ENCODE measurements at places on chromosomes 4 and X.

GRCh38 chrX:13080128-13080795 lies 35.8 kb upstream of the FAM9C start:
- H3K27me3 ChIP-seq = no peaks in the 10 kb centered on the region
- no peak for DNase-seq
- H3K27ac ChIP-seq = no peak overlapping the region
- no peaks in the 10 kb centered on the region for H3K36me3 ChIP-seq
- no peak overlapping the region for H3K4me3 ChIP-seq

GRCh38 chrX:11474576-11474975 lies 181.4 kb downstream of the AMELX start:
- no peaks in the 10 kb centered on the region for H3K27me3 ChIP-seq
- H3K27ac ChIP-seq = no peak overlapping the region
- no peak overlapping the region for H3K4me3 ChIP-seq
- no peaks in the 10 kb centered on the region for H3K4me1 ChIP-seq
- H3K36me3 ChIP-seq = no peaks in the 10 kb centered on the region

DNA sequence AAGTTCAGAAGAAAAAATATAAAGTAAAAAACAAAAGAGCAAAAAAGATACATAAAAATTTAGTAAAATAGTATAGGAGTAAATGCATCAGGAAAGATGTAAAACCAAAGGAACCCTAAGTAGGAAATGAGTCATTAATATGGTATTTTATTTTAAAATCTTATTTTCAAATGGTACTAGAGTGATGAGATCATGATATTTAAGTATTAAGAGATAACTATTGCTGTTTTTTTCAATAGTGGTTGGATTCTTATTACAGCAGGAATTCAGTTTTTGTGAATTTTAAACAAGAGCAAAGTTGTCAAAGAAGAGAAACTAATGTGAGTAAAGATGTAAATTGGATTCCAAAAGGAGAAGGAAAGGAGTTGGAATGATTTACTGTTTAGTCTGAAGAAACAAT lies 20.0 kb downstream of the EMCN start:
- DNase-seq = no peak
- H3K27ac ChIP-seq = no peak overlapping the region
- no peak overlapping the region for H3K4me3 ChIP-seq
- H3K36me3 ChIP-seq = no peaks in the 10 kb centered on the region
- H3K27me3 ChIP-seq = no peaks in the 10 kb centered on the region

- peaks cover 4% of the 10 kb centered on the region for H3K4me1 ChIP-seq
- H3K4me3 ChIP-seq = no peak overlapping the region
- H3K27ac ChIP-seq = no peak overlapping the region
These were observed 255.5 kb downstream of the LDB2 start for GRCh38 chr4:16642897-16643296.

DNA sequence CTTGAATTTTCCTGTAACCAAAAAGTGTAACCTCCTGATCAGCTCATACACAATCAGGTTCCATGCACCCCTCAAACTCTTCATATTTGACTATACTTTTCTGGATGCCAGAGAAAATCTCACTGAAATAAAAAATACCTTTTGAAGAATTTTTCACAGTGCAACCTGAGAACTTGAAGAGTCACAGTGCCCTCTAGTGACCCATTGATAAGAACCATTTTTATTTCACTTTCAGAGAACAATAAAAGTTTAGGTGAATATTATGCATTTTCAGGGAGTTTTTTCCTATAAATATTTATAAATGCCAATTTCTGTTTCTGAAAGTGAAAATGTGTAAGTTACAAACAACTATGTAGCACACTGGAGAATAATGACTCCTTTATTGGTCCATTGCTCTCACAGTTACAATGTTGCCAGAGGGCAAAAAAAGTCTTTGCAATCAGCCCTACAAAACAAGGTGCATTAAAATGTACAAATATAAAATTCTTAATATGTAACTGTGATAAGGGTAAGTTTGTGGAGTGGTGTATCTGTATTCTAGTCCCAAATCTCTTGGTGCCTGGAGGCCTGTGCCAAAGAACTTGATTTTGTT lies 153.6 kb upstream of the INTU start:
- no peaks in the 10 kb centered on the region for H3K36me3 ChIP-seq
- H3K4me1 ChIP-seq = no peaks in the 10 kb centered on the region

DNA sequence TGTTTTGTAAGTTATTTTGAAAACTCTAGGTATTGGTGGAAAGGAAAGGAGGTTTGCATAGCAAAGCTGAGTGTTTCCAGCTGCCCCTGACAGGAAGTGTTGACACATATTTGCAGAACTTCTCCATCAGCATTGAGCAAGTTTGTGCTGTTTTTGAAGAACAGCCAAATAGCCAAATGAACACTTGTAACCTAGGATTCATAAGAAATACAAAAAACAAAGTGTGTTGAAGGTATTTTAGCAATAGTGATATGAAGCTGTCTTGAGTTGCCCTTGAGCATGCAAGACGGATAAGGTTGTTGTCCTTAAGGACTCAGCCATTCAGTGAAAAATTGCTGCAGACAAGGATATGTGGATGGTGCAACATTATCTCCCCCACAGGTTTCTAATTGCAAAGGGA lies 68.3 kb upstream of the PGM2 start:
- no peaks in the 10 kb centered on the region for H3K36me3 ChIP-seq
- DNase-seq = no peak
- H3K27ac ChIP-seq = peak overlapping the region; percentile 81
- H3K4me3 ChIP-seq = no peak overlapping the region
- H3K4me1 ChIP-seq = peaks cover 23% of the 10 kb centered on the region
- H3K27me3 ChIP-seq = no peaks in the 10 kb centered on the region

DNA sequence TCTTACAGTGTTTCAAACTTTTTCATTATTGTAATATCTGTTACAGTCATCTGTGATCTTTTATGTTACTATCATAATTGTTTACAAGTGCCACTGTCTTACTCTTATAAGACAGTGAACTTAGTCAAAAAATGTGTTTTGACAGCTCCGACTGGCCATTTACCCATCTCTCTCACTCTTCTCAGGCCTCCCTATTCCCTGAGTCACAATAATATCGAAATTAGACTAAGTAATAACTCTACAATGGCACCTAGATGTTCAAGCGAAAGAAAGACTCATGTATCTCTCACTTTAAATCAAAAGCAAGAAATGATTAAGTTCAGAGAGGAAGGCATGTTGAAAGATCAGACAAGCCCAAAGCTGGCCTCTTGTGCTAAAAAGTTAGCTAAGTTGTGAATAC lies 184.2 kb downstream of the CDS1 start:
- H3K4me3 ChIP-seq = no peak overlapping the region
- H3K36me3 ChIP-seq = peaks cover 44% of the 10 kb centered on the region
- H3K27ac ChIP-seq = no peak overlapping the region
- H3K4me1 ChIP-seq = no peaks in the 10 kb centered on the region
- DNase-seq = no peak

- H3K27me3 ChIP-seq = no peaks in the 10 kb centered on the region
- no peak for DNase-seq
- no peak overlapping the region for H3K27ac ChIP-seq
- no peaks in the 10 kb centered on the region for H3K4me1 ChIP-seq
- no peak overlapping the region for H3K4me3 ChIP-seq
These were observed 95.3 kb upstream of the CXCL13 start for GRCh38 chr4:77510367-77510766.

GRCh38 chrX:106177106-106177981 lies 9.2 kb downstream of the PWWP3B start:
- H3K27me3 ChIP-seq = no peaks in the 10 kb centered on the region
- peak; percentile 60 for DNase-seq
- no peaks in the 10 kb centered on the region for H3K4me1 ChIP-seq
- H3K27ac ChIP-seq = no peak overlapping the region
- no peaks in the 10 kb centered on the region for H3K36me3 ChIP-seq

DNA sequence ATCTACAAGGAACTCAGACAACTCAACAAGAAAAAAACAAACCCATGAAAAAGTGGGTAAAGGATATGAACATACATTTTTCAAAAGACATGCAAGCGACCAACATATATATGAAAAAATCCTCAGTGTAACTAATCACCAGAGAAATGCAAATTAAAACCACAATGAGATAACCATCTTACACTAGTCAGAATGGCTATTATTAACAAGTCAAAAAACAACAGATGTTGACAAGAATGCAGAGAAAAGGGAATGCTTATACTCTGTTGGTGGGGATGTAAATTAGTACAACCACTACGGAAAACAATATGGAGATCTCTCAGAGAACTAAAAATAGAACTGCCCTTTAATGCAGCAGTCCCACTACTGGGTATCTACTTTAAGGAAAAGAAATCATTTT lies 12.1 kb downstream of the NIPAL1 start:
- H3K36me3 ChIP-seq = no peaks in the 10 kb centered on the region
- no peak overlapping the region for H3K4me3 ChIP-seq
- no peak for DNase-seq
- no peak overlapping the region for H3K27ac ChIP-seq
- no peaks in the 10 kb centered on the region for H3K4me1 ChIP-seq

DNA sequence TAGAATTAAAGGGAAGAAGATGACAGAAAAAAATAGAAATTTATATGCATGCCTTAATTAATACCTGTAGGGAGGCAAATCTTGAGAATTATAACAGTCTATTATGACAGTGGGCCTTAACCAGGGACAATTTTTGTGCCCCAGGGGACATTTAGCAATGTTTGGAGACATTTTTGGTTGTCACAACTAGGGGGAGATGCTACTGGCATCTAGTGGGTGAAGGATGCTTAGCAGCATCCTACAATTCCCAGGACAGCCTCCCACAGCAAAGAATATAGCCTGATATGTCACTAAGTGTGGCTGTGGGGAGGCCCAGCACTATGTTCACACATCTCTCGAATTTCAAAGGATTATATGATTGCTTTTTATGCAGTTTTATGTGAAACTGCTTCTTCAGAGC lies 10.5 kb downstream of the GPR82 start:
- no peaks in the 10 kb centered on the region for H3K36me3 ChIP-seq
- no peaks in the 10 kb centered on the region for H3K27me3 ChIP-seq
- H3K4me3 ChIP-seq = no peak overlapping the region
- DNase-seq = no peak
- no peak overlapping the region for H3K27ac ChIP-seq

- H3K36me3 ChIP-seq = no peaks in the 10 kb centered on the region
- no peak overlapping the region for H3K27ac ChIP-seq
- H3K27me3 ChIP-seq = no peaks in the 10 kb centered on the region
- no peak for DNase-seq
These were observed 36.3 kb downstream of the RLIM start for GRCh38 chrX:74578137-74578536.

DNA sequence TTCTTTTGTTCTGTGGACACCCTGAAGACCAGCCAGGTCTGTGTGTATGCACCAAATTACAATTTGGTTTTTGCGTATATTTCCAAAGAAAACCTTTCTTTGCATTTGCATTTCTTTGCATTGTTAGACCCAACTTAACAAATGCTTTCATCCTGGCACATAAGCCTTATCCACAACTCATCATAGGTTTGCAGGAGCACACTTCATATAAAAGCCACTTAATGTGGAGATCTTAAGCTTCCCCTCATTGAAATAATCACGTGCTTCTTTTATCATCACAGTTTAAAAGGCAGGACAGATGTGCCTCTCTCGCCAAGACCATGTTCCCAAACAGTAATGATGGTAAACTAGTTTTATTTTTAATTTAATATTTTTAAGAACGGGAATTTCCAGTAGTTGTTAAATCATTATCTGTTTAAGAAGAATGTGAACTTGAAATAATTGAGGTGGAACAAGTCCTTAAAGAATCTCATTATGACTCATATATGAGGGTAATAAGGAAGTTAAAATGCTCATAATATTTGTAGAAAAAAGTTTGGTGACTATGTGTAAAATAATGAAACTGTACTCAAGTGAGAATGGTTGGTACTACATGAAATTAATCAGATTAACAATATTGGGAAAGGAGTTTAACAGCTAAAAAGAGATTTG lies 65.5 kb downstream of the GLRA3 start:
- no peaks in the 10 kb centered on the region for H3K36me3 ChIP-seq
- no peak overlapping the region for H3K27ac ChIP-seq
- H3K4me1 ChIP-seq = no peaks in the 10 kb centered on the region
- H3K27me3 ChIP-seq = no peaks in the 10 kb centered on the region

DNA sequence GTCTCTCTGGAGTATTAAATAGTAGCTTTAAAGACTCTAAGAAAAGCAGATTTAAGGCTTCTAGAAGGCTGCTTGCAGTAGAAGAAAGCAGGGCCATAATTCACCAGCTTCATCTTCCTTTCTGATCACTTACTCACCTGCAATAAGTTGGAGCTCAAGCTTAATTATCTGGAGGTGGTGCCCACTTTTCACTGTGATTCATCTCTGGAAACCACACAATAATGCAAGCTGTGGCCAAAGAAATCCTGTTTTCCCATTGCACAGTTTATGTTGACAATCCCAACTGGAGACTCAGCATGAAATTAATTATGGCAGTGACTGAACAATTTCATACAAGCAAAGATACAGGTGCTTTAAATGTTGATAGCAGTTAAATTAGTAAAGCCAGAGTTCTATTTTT lies 14.7 kb downstream of the CWH43 start:
- H3K36me3 ChIP-seq = no peaks in the 10 kb centered on the region
- H3K4me3 ChIP-seq = no peak overlapping the region
- no peaks in the 10 kb centered on the region for H3K27me3 ChIP-seq
- DNase-seq = no peak

DNA sequence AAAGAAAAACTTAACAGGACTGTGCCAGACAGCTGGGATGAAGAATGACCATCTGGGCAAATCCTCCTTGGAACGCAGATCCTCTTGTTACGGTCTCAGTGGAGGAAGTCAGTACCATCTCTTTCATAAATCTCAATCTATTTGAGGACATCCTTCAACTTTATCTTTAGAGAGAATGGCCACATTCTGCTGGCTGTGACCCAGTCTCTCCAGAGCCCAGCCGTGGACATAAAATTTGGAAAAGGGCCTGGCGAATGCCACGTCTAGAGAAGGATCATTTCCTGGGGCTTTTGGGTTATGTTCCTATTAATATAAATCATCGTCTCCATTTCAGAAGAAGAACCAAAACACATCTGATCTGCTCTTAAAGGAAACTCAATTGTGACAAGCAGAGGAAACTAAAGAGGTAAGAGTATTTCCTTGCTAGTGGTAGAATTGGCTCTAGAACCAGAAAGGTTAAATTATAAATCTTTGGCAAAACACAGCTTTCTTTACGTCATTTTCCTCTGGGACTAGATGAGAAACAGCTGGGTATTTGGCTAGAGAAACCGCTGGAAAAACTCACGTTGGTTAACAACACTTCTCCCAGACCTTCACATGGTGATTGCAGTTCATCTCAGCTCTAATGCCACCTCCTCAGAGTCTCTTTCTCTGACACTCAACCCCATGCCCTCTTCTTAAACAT lies 164.7 kb downstream of the CHIC2 start:
- no peak for DNase-seq
- peak overlapping the region; percentile 61 for H3K27ac ChIP-seq
- H3K4me1 ChIP-seq = no peaks in the 10 kb centered on the region
- H3K36me3 ChIP-seq = no peaks in the 10 kb centered on the region

DNA sequence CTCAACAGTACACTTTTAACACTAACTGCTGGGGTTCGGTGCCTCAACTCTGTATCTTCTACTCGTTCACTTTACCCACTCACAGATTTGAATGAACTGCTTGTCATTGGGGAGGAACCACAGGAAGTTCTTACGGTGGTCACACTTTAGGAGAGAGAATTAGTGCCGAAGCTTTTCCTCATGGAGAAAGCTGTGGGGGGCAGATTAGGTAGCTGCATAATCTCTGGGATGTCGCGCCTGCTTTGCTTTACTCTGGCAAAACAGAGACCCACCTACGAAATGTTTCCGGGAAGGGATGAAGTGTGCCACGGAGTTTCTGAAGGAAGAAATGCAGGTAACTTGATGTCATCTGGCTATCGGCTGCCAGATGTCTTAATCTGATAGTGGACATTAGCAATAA lies 949.7 kb upstream of the TENM3 start:
- peaks cover 6% of the 10 kb centered on the region for H3K27me3 ChIP-seq
- H3K4me3 ChIP-seq = no peak overlapping the region
- H3K4me1 ChIP-seq = no peaks in the 10 kb centered on the region
- no peak overlapping the region for H3K27ac ChIP-seq
- no peaks in the 10 kb centered on the region for H3K36me3 ChIP-seq

Data from upper lobe of right lung (tissue), 1 donor.